NCI-H1105 (cell line): ENCODE measurements at places on chromosomes 12 and 14.

GRCh38 chr12:125186471-125187147 lies 121.4 kb downstream of the AACS start:
- DNase-seq, result no peak

DNA sequence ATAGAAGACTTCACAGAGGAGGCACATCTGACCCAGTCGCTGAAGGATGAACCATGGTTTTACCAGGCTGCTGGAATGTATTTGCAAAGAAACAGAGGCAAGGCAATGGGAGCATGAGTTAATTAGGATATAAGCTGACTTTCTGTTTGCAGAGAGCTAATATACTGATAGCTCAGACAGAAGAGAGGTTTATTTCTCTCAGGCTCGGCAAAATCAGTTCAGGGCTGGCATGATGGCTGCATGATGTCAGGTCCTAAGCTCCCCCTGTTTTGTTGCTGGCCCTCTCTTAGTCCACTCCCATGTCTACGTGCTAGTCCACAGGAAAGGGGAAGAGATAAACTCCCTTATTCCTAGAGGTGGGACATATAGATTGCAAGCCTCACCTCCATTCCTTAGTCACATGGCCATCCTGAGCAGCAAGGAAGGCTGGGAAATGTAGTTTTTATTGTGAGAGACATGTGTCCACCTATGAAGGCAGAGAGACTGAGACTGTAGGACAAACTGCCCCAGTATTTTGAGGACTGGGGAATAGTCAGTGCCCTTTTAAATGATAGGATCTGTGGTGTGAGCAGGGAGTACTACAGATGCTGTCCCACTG lies 224.5 kb downstream of the VRK1 start:
- no peak for DNase-seq

- DNase-seq, result no peak
Measured at GRCh38 chr12:106861984-106862916, 87.8 kb downstream of the RIC8B start.

GRCh38 chr14:90547250-90547649 lies 150.4 kb downstream of the CALM1 start:
- no peak for DNase-seq

DNA sequence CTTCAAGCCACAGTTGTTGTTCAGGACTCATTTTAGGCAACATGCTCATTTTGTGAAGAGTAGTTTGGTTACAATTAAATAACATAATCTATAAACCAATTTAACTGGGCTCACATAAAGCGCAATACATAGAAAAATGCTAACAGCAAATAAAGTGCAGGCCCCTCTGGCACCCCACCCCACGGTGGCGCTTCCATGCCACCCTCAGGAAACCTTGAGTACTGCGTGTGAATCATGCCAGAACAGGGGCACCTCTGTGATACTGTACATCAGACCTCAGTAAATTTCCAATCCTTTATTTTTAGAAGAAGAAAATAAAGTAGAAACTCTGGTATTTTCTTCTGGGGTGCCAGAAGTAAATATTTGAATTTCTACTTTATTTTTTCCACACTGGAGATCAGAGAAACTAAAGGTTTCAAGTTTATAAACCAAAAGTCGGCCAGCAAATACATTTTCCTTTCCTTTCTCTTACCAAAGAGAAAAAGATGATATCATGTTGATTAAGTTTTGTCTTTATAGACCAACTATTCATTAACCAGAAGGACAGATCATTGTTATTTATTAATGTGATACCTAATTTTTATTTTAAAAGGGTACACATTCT lies 316.8 kb downstream of the PAWR start:
- DNase-seq, result peak; percentile 5

DNA sequence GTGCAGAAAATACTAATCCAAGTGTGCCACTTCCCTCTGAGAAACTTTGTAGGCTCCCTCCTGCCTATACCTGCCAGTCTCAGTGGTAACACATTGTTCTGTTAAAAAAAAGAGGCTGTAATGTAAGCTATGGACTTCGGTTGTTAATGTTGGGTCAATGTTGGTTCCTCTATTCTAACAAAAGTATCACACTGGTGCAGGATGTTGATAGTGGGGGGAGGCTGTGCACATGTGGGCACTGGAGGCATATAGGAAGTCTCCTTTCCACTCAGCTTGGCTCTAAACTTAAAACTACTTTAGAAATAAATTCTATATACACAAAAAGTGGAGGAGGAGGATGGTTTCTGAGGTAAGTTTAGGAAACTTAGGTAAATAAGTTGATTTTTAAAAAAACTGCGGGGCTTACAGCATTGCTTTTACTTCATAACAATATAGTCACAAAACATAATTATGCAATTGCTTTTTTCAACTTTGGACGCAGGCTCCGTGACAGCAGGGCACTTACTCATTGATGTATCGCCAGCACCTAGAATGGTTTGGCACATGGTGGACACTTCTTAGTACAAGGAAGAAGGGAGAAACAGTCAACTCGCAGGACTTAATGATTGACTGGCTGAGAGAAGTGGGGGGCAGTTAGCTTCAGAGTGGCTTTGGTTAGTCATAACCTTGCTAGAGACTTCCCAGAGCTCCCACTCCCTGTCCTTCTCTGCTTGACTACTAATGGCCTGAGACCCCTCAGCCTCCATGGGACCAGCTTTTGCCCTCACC lies 7.9 kb upstream of the NYNRIN start:
- DNase-seq, result no peak

DNA sequence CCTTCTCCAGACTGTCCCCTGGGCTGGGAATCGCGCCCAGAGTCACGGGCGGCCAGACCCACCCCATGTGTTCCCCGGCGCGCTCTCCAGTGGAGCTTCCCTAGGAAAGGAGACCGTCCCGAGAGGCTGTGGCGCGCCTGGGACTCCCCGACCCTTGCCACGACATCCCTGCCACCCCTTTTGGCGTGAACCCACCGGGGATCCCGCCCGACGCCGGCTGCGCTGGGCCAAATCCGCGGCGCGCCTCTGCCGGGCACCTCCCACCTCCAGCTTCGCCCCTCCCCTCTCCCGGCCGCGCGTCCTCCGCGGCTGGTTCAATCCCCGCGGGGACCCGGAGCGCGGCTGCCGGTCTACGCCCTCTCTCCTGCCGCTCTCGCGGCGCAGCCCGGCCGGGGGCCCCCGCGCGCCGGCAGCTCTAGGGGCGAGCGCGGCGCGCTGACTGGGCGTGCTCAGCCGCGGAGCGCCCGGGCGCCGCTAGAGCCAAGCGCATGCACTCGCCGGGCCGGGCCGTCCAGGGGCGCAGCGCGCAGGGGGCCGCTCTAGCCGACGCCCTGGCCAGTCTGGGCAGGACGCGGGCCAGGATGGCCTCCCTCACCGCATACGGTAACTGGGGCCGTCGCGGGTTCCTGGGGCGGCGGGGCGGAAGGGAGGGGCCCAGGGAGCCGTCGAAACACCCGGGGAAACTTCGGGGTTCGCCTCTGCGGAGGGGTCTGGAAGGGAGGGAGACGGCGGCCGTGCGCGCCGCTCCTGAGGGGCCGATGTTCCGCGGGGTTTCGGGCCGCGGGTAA lies 77.4 kb upstream of the ANO4 start:
- no peak for DNase-seq

GRCh38 chr12:77742631-77743030 lies 88.1 kb upstream of the NAV3 start:
- no peak for DNase-seq

- peak; percentile 34 for DNase-seq
Measured at GRCh38 chr12:39272871-39273655, 169.9 kb downstream of the KIF21A start.

DNA sequence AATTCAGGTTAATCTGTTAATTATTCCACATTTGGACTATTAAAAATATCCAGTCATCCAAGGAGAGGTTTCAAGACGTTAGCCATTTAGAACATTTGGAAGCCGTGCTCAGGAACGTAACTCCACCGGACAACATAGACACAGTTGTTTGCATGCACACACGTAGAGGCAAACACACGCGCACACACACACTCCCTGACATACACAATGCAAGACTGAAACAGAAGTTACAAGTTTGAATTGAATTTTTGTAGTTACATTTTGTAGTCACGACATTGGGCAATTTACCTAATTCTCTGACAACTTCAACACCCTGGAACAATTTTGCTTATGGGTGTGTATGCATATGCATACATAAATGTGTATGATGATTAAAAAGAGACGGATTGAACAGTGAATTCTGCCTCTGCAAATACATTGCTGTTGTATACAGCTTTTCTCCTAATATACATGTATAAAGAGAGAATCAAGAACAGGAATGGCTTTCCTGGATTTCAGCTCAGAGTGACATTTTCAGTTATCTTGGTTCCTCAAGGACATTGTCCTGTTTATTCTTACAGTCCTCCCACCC lies 298.8 kb downstream of the LRFN5 start:
- DNase-seq, result no peak

DNA sequence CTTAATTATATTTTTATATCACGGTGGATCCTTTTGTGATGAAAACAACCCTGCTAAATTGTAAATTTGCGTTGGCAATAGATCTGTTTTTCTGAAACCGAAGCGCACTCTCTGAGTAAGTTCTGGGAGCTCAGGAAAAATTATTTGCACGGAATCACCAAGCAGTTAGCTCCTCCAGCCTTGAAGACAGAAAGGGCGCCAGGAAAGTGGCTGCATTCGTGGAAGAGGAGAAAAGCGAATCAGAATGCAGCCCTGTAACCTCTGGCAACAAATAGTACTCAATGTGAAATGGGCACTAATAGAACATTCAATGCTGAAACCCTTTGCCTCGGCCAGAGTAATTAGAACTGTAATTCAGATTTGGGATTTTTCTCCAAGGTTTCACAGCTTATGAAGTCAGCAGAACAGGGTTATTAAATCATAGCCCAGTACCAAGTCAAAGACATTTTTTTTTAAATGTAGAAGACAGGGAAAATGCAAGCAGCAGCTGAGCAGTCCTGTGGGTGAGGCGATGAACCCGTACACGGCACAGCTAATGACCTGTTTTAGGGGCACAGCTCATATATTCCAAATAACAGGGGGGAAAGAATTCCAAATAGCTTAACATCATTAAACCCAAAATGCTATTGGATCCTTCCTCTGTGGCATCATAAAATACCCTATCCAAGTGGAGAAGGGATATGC lies 251.4 kb downstream of the EGLN3 start:
- no peak for DNase-seq

- DNase-seq, result no peak
Measured at GRCh38 chr12:188910-189621, 24.9 kb downstream of the SLC6A12 start.

DNA sequence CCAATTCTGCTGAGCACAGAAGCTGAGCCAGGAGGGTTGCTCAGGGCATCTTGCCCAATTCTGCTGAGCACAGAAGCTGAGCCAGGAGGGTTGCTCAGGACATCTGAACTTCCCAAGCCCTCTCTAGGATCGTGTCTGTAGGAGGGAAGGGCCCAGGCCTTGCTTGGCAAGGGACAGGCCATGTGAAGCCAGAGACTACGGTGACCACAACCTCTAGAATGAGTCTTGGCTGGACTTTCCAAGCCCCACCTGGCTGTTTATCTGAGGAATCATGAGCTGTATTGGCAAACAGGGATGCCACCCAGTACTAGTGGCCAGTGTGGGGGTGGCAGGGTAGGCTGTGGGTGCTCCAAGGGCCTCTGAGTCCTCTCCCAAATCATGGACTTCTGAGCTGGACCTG lies 7.7 kb upstream of the SERPINA6 start:
- no peak for DNase-seq

DNA sequence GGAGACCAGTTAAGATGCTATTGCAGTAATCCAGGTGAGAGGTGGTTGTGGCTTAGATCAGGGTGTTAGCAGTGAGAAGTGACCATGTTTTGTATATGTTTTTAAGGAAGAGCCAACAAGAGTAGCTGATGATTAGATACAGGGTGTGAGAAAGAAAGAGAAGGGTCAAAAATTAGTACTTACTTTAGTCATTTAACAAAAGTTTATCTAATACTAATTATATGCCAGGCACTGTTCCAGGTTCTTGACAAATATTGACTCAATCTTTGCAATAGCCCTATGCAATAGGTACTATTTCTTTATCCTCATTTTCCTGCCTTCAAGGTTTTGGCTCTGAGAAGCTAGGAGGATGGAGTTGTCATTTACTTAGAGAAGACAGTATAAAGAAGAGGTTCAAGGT lies 70.2 kb downstream of the SSPN start:
- DNase-seq, result no peak

DNA sequence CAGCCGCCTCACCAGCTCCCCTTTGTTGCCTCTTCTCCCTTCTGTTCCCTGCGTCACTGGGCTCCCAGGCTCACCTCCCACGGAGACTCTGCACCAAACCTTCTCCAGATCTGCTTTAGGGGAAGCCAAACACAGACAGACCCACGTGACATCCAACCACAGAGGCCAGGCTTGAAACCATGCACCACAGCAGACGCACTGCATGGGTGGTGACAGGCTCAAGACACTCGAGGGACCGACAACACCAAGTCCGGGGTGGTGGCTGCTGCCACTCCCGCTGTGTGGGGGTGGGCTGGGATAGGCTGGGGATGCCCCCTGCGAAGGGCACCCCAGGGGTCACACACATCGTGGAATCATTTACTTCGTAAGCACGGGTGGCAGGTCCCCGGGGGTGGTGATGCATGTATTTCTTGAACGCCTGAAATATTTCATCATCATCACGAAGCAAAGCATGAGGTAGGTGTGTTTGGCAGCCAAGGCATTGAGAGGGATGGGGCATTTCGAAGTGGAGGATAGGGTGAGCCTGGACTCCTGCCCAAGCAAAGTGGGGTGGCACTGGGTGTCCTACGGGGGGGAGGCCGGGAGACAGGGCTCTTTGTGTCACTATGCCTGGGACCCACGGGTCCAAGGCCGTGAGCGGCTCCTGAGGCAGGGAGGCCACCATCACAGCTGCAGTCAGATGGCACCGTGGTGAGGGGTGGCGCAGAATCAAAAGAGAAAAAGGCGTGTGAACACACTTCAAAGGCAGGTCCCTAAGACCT lies 66.8 kb upstream of the RFLNA start:
- no peak for DNase-seq

GRCh38 chr12:110197003-110197402 lies 72.8 kb downstream of the IFT81 start:
- DNase-seq, result no peak

- DNase-seq, result no peak
Measured at GRCh38 chr12:113478351-113479011, 6.8 kb upstream of the LHX5 start.

DNA sequence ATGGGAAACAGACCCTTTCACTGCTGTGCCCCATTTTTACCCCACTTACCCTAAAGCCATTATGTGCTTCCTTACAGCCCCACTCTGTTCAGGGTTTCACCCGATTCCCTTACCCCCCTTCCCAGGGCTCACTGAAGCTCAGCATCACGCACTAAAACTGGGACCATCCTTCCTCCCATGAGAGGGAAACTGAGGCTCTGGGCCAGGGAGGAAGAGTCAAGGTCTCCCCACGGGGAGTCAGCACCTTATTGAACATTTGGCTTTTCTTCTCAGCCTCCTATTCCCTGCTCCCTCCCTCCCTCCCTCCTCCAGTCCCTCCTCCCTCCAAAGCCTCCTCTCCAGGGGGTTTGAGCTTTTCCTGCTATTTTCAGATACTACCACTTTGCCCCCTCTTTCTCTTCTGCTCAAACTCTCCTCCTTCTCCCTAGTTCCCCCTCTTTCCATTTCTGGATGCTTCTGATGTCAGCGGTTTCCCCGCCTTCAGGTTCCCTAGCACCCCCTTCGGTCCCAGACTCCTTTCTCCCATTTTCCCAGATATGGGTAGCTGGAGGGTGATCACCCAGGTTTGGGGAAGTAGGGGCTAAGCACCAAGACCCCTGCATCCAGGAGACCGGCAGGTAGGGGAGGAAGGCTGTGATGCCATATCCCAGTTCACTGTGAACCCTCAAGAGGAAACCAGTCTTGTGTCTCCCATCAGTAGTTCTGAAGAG lies 960 bp downstream of the GPR162 start:
- DNase-seq, result no peak
